ENCODE measurements at places on chromosomes 5 and 9.

- no peak for DNase-seq
Observed at GRCh38 chr5:82100303-82101077, 128.7 kb downstream of the ATG10 start.

DNA sequence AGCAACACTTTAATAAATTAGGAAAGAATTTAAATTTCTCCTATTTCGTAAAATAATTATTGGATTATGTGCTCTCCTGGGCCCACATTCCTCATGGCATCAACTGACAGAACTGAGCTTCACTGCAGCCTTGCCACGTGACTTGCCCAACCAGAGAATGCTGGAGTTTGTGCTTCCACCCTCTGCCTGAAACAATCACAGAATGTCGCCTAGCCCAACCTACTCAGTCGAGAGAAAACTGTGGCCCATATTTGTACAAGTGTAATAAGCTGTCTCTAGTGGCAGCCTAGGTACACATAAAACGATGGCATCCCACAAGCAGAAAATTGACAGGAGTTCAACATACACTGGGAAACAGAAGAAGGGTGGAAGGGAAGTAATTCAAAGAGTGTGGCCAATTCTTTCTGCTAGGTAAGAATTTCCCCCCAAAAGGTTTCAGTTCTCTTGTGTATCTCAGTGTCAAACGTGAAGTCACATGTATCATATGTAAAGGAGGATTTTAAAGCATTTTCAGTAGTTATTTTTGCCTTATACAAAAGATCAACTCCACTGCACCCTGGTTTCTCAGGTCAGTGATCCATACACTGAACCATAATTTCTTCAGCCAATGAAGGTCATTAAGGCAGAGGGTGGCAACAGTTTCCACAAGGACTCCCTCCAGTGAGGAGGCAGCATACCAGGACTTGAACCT lies 41.7 kb downstream of the ZNF608 start:
- no peak for DNase-seq

GRCh38 chr5:35341189-35341588 lies 110.9 kb upstream of the PRLR start:
- DNase-seq, result no peak

DNA sequence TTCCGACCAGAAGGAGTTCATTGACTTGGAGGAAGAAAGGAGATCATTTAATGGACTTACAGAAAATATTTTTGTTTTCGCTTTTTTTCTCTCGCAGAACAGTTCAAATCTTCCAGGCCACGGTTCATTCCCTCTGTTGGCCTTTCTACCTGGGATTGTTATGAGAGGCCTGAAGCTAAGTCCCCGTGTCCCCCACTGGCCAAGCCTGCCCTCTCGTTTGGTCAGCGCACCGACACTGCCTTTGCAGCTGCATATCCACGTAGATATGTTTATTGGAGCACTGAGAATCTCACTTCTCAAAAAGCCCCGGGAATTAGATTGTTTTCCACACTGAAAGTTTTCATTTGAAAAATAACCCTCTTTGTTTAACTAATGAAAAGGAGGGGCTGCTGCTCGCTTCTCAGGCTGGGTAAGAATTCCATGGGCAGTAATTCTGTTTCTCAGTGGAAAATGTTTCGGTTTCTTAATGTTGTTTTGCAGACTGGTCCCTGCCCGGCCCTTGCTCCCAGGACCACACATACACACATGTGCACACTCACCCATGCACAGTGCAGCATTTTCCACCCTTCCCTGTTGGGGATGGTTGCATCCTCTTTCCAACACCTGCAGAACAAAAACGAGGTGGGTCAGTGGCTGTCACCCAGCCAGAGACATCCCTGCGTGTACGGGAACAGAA lies 655.7 kb downstream of the BNC2 start:
- DNase-seq, result no peak

- DNase-seq, result no peak
Observed at GRCh38 chr9:109143881-109144562, 23.0 kb downstream of the FRRS1L start.

All from NCI-H1105 (cell line).